Activated gamma-delta T cell treated with anti-CD3 and anti-CD28 coated beads, Interleukin-2, amount 50 U/mL, for 16 hours (primary cell): ENCODE measurements at places on chromosomes 5 and 9.

GRCh38 chr5:133121611-133122150 is 69.9 kb downstream of the HSPA4 start:
- no peak for DNase-seq

DNA sequence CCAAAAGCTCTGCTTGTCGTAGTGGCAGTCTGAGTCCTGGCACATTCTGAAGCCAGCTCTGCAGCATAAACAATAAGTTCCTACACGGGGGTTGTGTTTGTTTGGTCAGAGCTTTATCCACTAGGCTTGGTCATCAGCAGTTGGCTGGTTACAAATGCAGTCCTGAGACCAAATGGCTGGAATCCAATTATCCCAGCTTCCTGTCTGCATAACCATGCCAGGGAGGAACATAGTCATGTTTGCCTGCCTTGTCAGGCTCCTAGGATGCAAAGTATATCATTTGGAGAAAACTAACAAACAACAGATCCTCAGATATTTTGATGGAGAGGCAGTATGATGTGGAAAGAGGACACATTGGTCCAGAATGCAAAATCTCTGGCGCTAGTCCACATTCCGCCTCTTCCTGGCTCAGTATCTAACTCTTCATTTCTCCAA is 85.8 kb downstream of the FBXO38 start:
- no peak for DNase-seq

GRCh38 chr5:4980201-4980600 is 159.9 kb upstream of the ADAMTS16 start:
- no peak for DNase-seq

- DNase-seq = no peak
Measured at GRCh38 chr9:127897193-127897692, 2.2 kb downstream of the ST6GALNAC6 start.
